ENCODE measurements at places on chromosomes 16 and 17.

DNA sequence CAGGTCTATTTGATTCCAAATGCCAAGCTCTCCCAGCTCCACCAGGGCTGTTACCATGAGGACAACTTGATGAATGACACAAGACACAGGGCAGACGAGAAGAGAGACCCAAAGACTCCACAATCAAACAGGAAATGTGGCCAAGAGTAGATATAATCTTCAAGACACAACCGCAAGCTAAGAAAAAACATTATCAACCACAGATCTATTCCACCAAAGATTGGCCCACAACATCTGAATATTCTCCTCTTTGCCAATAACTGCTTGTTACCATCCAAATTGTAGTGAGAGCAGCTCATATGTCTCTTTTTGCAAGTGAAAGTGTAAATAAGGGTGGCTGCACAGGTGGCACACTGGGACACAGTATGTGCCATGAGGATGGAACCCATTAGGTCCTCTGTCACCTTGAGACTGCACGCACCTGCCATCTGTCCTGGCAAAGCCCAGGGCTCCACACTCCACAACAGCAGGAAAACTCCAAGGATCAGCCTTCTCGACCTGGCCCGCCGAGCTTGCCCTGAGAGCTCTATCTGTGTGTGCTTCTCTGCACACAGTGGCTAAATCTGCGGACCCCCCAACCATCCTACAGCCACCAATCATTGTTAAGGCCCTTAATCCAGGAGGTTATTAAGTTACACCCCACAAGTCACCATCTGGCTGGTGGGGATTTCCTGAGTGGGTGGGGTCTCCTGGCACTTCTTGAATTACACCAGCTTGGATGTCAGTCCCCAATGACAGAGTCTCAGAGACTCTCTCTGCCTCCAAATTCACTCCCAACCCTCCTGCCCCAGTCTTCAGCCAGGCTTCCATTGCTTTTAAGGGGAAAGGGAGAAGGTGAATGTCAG is 50.5 kb downstream of the DYNLRB2 start:
- no peak for DNase-seq

DNA sequence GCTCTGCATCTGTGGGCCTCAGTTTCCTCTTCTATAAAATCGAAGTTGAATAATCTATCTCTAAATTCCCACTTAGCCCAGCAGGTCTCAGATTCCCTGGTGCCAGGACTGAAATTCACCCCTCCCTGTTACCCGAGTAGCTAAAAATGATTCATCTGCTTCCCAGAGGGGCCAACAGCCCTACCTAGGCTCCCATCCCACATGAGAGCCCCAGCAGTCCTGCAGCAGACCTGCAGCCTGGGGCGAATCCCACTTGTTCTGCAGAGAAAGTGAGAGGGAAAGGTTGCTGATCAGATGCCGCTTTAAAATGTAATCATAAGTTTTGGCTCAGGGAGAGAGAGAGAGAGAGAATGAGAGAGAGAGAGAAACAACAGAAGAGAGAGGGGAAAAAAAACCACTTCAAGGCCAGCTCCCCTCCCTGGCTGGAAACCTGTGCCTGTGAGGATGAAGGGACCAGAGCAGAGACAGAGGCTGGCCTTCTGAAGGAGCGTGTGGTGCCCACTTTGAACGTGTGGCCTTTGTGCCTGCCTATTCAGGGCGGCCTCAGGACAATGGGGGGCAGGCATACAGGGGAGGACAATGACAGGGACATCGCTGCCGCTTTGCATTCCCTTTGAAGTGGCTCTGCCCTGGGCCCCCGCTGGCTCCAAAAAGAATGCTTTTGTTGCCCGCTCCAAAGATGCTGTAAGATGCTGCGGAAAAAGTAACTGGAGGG is 85.2 kb upstream of the NKD1 start:
- DNase-seq = no peak

- no peak for DNase-seq
These were observed 232.1 kb downstream of the STX8 start for GRCh38 chr17:9343516-9343915.

DNA sequence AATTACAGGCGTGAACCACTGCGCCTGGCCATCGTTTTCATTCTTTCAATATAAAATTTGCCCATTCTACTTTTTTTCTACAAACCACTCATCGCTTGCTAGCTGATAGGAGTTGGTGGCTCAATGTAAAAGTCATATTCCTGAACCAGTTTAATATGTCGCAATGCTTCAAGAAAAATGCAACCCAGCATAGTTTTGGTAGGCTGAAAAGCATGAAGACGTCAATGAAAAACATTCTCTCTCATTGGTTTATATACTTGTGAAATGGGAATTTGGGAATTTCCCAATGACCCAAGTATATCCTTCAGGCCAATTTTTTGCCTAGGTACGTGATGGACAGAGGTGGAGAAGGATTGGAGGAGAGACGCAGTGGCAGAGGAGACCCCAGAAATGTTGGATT is 26.9 kb downstream of the USP43 start:
- DNase-seq = no peak

GRCh38 chr16:21962475-21962874 is 9.3 kb downstream of the UQCRC2 start:
- DNase-seq = no peak

- no peak for DNase-seq
These were observed 32.4 kb downstream of the TBC1D3B start for GRCh38 chr17:36144014-36144413.

GRCh38 chr17:60392845-60393702 is 1.1 kb upstream of the USP32 start:
- no peak for DNase-seq

- DNase-seq = no peak
These were observed 20.0 kb upstream of the ZFHX3 start for GRCh38 chr16:73067671-73068540.

- DNase-seq = peak; percentile 35
These were observed 23.2 kb downstream of the MAP3K14 start for GRCh38 chr17:45293413-45294211.

- DNase-seq = no peak
These were observed 5.5 kb downstream of the PPP1R9B start for GRCh38 chr17:50144845-50145531.

DNA sequence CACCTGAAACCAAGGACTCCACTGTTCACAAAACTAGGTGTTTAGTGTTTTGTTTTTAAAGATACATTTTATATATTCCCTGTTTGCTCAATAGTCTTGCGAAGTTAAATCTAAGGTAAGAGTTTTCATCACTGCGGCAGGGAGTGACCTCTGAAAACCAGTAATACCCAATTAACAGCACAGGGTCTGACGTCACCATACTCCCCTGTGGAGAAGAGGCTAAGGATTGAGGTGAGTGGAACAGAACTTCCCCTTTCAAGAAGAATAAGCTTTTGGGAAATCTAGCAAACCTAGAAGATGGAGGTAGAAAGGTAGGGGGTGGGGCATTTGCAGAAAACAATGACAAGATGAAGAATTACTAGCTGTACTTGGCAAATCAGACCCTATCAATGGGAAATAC is 120.7 kb downstream of the CDH8 start:
- DNase-seq = no peak

- DNase-seq = no peak
These were observed 91.4 kb downstream of the HIC1 start for GRCh38 chr17:2146132-2146871.

DNA sequence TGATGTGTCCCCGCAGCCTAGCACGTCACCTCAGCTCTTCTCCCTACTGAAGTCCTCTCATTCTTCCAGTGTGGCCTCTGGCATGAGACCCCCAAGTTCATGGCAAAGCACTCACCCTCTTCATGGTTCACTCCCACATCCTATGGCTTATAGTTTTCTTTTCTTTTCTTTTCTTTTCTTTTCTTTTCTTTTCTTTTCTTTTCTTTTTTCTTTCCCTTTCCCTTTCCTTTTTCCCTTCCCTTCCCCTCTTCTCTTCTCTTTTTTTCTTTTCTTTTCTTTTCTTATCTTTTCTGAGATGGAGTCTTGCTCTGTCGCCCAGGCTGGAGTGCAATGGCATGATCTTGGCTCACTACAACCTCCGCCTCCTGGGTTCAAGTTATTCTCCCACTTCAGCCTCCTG is 58.4 kb upstream of the NLRP1 start:
- DNase-seq = no peak

DNA sequence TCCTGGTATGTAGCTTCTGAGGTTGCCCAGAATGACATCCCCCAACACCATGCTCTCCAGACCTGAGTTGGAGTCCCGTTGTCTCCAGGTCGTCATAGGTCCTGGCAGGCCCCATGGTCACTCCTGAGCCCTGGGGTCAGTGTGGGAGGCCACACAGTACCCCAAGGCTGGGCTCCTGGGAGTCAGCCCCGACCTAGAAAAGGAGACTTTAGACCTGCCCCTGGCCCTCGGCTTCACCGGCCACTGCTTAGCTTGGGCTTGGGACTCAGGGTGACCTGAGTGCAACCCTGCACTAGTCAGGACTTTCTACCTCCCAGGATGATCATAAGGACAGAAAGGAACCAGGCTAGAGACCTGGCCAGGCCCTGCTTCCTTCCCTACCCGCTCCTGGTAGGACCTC is 65.8 kb downstream of the PRMT7 start:
- no peak for DNase-seq

GRCh38 chr16:72179204-72179970 is 7.4 kb upstream of the PMFBP1 start:
- DNase-seq = no peak

GRCh38 chr17:71725811-71726210 is 395.0 kb upstream of the SOX9 start:
- DNase-seq = no peak

DNA sequence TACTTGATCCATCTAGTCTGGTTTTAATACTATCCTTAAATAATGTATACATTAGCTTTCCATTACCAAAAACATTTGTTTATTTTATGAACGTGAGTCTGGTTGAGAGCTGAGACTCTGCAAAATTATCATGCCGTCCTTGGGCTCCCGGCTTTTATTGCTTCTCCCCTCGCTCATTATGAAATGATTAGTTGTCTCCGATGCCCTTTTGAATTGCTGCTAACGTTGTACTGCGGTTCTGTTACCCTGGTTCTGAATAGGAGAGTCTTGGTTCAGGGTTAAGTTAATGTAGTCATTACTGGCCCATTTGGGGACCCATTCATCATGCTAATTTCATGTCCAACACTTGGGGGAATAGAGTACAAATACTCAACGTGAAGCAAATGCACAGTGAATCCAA is 12.8 kb downstream of the XYLT1 start:
- DNase-seq = no peak

- no peak for DNase-seq
These were observed 10.3 kb upstream of the KSR1 start for GRCh38 chr17:27445971-27446370.

GRCh38 chr17:77185137-77185536 is 44.4 kb downstream of the SEC14L1 start:
- DNase-seq = no peak

- DNase-seq = no peak
These were observed 21.2 kb downstream of the SOCS3 start for GRCh38 chr17:78338486-78339259.

DNA sequence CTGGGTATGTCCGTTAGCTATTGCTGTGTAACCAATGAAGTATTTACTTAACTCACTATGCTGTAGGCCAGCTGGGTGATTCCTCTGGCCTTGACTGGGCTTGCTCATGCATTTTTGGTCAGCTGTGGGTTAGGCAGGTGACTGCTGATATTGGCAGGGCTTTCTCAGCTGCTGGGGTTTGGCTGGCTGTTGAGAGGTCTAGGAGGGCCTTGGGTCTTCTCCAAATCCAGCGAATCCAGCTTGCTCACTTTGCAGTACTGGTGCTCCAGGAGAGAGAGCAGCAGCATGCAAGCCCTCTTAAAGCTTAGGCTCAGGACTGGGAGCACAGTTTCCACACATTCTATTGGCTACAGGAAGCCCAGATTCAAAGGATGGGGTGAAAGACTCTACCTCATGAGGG is 270.1 kb downstream of the PHKB start:
- DNase-seq = peak; percentile 51

- no peak for DNase-seq
These were observed 231.2 kb downstream of the MSI2 start for GRCh38 chr17:57487573-57487972.

- DNase-seq = no peak
These were observed 102.9 kb downstream of the TMEM132E start for GRCh38 chr17:34682305-34682704.

GRCh38 chr17:66789961-66790437 is 44.9 kb upstream of the CACNG5 start:
- no peak for DNase-seq

- DNase-seq = no peak
These were observed 192.9 kb upstream of the C17orf78 start for GRCh38 chr17:37182786-37183465.

DNA sequence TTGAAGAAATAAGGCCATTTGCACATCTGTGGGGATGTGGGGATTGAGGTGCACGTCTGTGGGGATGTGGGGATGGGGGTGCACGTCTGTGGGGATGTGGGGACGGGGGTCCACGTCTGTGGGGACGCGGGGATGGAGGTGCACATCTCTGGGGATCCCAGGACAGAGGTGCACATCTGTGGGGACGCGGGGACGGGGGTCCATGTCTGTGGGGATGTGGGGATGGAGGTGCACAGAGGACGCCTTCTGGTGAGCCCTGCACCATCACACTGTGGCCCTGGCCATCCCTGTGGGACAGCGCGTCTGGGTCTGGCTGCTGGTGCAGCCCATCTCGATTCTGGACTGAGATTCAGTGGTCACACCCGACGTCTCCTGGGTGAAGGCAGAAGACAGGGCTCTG is 161.4 kb downstream of the LAT start:
- no peak for DNase-seq

GRCh38 chr17:17694169-17695081 is 13.2 kb downstream of the RAI1 start:
- no peak for DNase-seq

DNA sequence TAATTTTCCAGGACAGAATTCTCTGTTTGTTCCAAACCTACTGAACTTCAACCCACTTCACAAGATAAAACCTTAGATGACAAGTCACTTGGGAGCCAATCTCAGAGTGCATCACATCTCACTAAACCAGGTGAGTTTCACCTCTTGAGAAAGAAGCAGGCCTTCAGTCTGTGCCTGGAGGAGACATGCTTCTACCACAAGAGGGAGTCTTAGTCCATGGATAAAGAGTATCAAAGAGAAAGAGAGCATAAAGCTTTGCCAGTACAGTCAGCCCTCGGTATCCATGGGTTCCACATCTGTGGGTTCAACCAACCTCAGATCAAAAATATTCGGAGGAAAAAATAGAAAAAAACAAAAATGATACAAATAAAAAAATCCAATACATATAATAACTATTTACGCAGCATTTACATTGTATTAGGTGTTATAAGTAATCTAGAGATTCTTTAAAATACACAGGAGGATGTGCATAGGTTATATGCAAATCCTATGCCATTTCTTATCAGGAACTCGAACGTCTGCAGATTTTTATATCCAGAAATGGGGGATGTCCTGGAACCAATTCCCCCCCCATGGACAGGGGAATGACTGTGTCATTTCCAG is 37.7 kb downstream of the DUSP14 start:
- no peak for DNase-seq

Data from fibroblast of skin of left biceps (primary cell).